ENCODE measurements at places on chromosomes 12 and 14.

DNA sequence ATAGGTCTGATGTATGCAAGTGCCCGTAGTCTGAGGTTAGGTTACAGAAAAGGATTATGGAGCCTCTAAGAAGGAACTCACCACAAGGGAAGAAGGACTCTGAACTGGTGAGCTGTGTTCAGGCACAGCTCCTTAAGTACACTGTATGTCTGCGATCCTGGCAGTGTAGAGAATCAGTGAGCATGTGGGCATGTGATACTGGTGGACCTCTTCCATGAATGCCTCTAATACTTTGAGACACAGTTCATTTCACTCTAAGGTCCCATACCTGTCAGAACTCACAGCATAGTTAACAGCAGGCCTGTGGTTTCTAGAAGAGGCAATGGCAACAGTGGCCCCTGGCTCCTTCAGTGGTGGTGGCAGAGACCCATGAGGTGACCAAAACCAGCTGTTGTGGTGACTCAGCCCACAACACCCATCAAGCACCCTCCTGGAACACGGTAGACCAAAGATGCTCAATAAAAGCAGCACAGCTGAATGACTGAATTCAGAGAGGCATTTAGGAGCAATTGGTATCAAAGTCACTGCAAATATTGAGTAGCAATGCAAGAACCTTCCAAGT, 6.9 kb upstream of the OR6J1 start:
- DNase-seq, result no peak

- no peak for DNase-seq
Measured at GRCh38 chr12:64335886-64336466, 54.6 kb downstream of the C12orf56 start.

GRCh38 chr14:29851397-29851796, 76.2 kb downstream of the PRKD1 start:
- DNase-seq, result no peak

DNA sequence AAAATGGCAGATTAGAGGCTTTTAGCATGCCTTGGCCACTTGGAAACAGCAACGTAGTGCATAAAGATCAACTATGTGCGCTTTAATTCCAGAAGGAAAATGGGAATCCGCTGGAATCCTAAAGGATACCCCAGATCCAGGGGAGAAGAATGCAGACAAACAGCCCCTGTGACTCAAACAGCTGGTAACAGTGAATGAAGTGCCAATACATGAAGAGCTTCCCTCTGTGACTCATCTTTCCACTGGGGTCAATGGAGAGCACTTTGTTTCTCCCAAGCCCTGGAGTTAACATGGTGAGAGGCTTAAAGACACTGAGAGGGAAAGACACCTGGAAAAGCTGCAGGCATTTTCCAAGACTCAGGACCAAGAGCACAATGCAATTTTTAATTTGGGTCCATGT, 263.1 kb downstream of the CEP128 start:
- no peak for DNase-seq

- DNase-seq, result no peak
Measured at GRCh38 chr14:87102811-87103378, 890.1 kb downstream of the GALC start.

DNA sequence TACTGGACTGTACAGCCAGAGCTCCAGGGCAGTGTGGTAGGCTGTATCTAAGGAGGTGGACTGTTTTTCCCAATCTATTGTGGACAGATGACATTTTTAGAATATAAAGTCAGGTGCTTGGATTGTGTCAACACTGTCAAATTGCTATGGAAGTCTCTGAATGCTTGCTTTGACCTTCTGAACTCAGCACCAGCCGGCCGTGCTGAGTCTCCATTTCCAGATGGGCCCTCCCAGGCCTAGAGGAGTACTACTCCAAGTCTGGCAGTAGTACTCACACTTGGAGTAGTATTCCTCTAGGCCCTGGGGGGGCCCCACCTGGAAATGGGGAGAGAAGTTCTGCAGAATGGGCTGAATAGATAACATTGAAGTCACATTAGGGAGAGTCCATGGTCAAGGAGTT, 16.2 kb upstream of the KCNK13 start:
- DNase-seq, result no peak

- no peak for DNase-seq
Measured at GRCh38 chr14:92701826-92702225, 46.6 kb downstream of the LGMN start.

DNA sequence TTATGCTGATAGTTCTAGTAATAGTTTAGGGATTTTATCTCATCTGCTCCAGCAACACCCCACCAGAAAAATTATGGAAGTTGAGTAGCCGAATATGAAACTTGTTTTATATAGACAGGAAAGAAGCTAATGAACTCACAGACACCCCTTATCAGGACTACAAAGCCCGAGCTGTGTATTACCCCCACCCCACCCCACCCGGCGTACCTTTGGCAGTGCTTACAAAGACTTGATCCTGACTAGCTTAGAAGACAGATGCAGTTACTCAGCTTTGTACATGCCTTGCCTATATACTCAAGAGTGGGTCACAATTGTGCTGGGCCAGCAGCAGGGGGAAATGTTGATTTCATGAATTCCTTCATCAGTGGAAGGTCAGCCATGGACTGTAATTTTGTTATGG, 22.4 kb downstream of the PROX2 start:
- no peak for DNase-seq

DNA sequence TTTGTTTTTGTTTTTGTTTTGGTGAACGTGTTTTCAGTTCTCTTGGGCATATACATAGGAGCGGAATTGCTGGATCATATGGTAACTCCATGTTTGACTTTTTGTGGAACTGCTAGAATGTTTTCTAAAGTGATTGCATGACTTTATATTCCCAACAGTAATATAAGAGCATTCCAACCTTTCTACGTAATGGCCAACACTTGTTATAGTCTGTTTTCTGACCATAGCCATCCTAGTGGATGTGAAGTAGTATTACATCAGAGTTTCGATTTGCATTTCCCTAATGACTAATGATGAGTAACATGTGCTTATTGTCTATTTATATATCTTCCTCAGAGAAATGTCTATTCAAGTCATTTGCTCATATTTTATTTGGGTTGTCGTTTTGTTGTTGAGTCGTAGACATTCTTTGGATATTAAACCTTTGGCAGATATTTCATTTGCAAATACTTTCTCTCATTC, 268.7 kb downstream of the AEBP2 start:
- DNase-seq, result no peak

GRCh38 chr12:78229591-78230101, 399.0 kb downstream of the NAV3 start:
- peak; percentile 9 for DNase-seq

- no peak for DNase-seq
Measured at GRCh38 chr12:95253386-95253785, 35.8 kb downstream of the VEZT start.

DNA sequence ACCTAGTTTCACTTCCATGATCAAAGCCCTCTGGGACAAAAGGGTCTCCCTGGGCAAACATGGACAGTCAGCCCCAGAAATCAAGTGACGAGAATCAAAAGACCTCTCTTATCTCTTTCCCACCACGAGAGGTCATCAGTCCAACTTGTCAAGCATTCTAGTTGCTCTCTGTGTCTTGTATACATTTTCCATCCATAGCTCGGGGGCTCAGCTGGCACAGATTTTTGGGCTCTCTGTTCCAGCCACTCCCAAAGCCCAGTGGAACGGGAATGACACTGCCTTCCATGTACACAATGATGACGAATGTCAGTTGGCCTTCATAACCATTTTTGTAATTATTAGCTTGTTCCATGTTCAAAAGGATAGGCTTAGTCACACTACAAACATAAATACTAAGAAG, 29.7 kb downstream of the NOS1 start:
- no peak for DNase-seq

- no peak for DNase-seq
Measured at GRCh38 chr12:114191581-114191980, 214.4 kb downstream of the TBX5 start.

DNA sequence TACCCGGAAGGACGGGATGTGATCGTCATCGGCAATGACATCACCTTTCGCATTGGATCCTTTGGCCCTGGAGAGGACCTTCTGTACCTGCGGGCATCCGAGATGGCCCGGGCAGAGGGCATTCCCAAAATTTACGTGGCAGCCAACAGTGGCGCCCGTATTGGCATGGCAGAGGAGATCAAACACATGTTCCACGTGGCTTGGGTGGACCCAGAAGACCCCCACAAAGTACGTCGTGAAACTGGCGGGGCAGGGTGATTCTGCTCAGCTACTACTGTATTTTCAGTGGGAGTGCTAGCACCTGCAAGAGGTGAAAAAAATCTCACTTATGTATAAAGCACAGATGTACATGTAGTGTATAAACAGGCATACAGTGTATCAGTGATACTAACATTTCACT, 62.9 kb downstream of the FOXN4 start:
- DNase-seq, result no peak

GRCh38 chr14:77151245-77151644, 9.7 kb upstream of the ZDHHC22 start:
- peak; percentile 42 for DNase-seq

GRCh38 chr12:47110011-47110541, 30.3 kb upstream of the AMIGO2 start:
- DNase-seq, result no peak

GRCh38 chr14:71183876-71184689, 276.8 kb downstream of the PCNX1 start:
- no peak for DNase-seq

DNA sequence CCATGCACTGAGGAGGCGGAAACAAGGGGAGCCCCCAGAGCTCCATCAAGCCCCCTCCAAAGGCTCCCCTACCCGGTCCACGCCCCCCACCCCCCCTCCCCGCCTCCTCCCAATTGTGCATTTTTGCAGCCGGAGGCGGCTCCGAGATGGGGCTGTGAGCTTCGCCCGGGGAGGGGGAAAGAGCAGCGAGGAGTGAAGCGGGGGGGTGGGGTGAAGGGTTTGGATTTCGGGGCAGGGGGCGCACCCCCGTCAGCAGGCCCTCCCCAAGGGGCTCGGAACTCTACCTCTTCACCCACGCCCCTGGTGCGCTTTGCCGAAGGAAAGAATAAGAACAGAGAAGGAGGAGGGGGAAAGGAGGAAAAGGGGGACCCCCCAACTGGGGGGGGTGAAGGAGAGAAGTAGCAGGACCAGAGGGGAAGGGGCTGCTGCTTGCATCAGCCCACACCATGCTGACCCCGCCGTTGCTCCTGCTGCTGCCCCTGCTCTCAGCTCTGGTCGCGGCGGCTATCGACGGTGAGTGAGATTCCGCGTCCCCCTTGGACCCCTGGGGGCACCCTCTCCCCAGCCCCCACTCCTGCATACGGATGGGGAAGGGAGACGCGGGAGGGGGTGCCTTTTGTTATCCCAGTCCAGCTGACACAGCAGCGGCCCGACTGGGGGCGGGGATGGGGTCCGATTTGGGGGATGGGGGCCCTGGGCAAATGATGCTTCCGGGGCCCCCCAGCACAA, 400 bp downstream of the LRP1 start:
- DNase-seq, result no peak

GRCh38 chr14:39368261-39368959, 63.8 kb downstream of the FBXO33 start:
- peak; percentile 22 for DNase-seq

- no peak for DNase-seq
Measured at GRCh38 chr12:94260017-94260416, 111.6 kb downstream of the PLXNC1 start.

DNA sequence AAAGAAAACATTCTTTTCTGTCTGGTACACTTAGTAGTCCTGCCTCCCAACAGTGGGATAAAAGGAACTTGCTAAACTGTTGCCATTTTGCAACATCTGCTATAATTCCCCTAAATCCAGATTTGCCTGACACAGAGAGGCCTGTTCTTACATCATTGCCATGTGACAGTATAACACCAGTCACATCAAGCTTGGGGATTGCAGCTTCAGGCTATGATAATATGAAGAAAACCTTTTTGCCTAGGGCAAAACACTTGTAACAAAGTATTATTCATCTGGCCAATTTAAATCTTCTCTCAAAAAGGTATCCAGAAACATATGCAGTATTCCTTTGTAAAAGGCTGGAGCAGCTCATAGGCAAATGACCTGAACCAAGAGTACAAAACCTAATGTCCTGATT, 80.9 kb upstream of the OTX2 start:
- no peak for DNase-seq

DNA sequence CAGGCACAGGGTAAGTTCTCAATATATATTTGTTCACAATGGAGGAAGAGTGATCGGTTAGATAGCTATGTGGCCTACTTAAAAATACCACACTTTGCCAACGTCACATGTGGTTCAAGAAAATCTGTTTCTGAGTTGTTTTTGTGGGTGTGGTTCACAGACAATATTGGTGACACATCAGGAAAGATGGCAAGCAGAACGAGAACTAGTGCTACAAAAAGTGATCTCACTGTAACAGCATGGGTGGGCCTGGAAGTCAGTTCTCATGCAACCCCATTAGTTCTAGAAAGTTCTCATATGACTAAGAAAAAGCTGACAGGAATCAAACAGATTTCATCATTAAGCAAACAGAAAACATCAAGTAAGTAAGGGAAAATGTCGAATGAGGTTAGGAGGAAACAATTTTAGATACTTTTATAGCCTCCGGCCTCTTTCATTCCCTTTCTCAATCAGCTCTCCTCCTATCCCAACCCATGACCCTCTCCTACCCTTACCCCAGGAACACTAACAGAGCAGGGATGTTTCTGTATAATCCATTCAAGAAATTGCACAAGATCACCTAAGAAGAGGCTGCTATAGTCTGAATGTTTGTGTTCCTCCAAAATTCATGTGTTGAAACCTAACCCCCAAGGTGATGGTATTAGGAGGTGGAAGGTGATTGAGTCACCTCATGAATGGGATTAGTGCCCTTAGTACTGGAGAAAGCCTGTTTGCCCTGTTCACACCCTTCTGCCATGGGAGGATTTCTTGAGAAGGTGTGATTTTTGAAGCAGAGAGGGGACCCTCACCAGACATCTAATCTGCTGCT, 15.5 kb upstream of the NTN4 start:
- no peak for DNase-seq

- no peak for DNase-seq
Measured at GRCh38 chr12:3564861-3565260, 73.9 kb downstream of the PRMT8 start.

- DNase-seq, result no peak
Measured at GRCh38 chr12:47839214-47839876, 19.6 kb upstream of the HDAC7 start.

GRCh38 chr14:81889529-81889928, 355.9 kb upstream of the SEL1L start:
- DNase-seq, result no peak

DNA sequence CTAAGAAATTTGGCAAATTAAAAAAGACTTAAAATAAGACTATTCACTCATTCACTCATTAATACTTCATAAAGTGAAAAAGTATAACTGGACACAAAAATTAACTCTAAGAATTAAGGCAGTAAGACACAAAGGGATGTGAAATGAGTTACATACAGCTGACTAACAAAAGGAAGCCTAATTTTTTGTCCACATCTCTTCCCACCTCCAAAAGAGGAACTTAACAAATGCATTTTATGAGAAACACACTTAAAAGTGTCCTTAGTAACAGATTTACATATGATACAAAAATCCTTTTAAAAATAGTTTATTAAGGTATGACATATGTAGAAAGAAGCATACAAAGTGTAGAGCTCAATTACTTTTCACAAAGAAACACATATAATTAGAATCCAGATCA, 88.9 kb downstream of the NUMB start:
- no peak for DNase-seq

- no peak for DNase-seq
Measured at GRCh38 chr12:132259364-132259871, 70.0 kb downstream of the GALNT9 start.
